GM12865 (cell line): ENCODE measurements at places on chromosomes 6 and 20.
A peak's percentile ranks its signal among the peaks of the same experiment; 100 is the strongest.

- DNase-seq = no peak
Observed at GRCh38 chr20:32078791-32079190, 26.7 kb downstream of the HCK start.

DNA sequence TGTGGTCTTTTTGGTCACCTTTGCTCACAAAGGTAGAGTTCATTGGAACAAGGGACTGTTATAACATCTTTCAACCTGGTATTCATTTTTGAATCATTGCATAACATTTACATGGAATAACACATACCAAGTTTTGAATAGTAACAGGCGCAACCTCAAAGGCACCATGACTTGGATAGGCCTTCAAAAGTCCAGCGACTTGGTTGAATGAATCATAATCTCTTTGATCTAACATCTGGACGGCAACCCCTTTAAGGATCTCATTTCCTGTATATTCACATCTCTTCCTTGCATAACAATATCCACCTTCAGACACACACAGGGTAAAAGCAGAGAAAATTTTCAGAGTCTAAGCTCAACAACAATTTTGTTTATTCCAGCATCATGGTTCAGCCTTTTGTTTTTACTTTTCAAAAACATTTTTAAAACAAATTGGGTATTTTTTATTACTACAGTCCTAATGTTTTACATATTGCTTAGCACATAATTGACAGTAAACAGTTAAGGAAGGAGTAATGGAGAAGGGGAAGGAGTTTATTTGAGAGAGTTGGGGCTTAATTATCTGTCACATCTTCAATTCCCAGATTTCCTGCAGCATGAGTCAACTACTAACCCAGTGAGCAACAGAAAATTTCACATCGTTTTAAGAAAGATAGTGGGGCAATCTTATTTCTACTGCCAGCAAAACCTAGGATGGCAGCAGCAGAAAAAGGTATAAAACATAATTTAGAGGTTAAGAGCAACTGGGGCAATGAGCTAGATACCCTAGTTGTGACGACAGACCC is 41.8 kb upstream of the F13A1 start:
- DNase-seq = no peak

GRCh38 chr6:170311696-170312095 is 5.1 kb downstream of the FAM120B start:
- no peak for DNase-seq

GRCh38 chr6:18260448-18261106 is 3.8 kb downstream of the DEK start:
- peak; percentile 74 for DNase-seq
